Iris pigment epithelial cell (primary cell): ENCODE measurements at places on chromosomes 5 and 9.

DNA sequence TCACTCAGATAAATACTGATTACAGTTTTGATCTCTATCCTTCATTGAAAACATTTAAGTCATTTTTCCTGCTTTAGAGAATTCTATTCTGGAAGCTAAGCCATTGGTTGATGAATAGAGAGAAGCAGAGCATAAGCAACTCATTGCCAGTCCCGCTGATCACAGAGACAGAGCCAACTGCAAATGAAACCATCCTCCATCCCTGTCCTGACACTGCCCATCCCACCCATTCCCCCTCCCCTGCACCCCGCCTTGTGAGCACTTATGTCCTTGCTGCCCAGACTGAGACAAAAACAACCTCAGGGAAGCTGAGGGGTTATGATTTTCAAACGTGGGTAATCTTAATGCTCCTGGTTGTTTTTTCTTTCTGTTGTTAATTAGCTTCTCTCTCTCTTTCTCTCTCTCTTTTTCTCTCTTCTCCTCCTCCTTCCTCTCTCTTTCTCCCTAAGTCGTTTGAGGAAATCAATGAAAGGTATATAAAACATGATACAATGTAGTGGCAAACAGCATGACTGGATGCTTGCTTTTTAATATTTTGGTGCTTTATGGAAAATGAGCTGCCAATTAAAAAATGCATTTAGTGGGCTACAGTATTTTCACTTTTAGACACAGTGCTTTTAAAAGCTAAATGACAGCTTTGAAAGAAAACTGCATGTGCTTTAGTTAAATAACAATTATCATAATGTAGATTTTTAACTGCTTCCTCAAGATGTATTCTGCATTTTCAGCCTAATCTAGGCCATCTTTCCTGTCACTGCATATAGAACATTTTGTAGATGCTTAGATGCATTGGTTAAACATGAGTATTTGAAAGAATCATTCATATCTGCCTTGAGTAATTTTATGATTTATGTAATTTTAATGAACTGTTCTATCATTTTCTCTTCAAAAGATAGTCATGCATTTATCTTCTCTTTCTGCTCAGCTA is 57.3 kb downstream of the CMYA5 start:
- DNase-seq: no peak

DNA sequence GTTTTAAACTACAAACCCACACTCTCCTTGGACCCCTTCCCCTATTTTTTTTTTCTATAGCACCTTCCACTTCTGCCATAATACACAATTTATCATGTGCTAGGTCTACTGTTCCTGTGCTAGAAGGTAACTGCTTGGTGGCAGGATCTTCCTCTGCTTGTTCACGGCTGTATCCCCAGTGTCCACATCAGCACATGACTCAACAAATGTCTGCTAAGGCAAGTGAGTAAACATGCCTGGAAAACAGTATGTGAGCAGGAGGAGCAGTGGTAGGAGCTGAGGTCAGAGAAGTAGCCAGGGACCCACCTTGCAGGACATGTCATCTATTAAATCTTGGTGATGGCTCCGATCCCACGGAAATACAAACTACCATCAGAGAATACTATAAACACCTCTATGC is 79.4 kb downstream of the AUH start:
- peak; percentile 69 for DNase-seq

DNA sequence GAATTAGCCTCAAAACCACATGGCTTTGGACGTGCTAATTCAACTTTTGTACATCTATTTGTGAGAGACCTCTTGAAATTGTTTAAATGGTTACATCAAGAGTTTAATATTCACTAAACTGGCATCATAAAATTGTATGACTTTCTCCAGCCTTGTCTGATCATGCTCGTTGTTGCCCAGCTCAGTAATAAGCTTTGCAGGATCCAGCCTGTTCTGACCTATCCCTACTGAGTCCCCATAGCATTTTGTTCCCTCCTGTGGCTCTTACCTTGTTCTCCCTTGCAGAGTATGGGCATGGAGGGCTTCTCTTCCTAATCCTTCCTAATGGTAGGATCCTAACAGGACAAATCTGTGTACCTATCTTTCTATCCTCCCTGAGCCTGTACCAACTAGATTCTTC is 6.3 kb downstream of the EXOSC3 start:
- DNase-seq: no peak

GRCh38 chr5:77046416-77047073 is 16.3 kb downstream of the AGGF1 start:
- no peak for DNase-seq

DNA sequence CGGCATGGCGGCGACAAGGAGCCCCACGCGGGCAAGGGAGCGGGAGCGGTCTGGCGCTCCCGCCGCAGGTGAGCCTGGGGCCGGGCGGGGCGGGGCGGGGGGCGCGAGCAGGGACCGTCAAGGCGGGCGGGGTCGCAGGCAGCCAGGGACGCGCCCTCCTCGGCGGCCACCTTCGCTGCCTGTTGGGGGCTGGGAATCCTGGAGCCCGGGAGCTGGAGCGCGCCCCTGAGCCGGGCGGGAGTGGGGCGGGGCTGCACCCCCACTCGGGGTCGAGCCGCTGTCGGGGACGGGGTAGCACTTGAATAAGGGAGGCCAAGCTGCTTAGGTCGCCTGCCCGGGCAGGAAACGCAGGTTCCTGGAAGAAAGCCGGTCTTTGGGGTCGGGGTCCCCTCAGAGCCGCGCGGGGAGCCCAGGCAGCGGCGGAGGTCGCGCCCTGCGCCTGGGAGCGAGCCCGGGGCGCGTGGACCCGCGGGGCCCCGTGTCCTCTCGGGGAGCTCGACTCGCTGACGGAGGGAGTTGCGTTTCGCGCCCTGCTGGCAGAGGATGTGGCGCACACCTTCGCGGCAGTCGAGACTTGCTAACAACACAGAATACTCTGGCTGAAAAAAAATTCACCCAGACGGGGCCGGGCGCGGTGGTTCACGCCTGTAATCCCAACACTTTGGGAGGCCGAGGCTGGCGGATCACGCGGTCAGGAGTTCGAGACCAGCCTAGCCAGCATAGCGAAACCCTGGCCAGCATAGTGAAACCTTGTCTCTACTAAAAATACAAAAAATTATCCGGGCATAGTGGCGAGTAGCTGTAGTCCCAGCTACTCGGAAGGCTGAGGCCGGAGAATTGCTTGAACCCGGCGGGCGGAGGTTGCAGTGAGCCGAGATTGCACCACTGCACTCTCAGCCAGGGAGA is 552 bp downstream of the OTULINL start:
- DNase-seq: no peak

DNA sequence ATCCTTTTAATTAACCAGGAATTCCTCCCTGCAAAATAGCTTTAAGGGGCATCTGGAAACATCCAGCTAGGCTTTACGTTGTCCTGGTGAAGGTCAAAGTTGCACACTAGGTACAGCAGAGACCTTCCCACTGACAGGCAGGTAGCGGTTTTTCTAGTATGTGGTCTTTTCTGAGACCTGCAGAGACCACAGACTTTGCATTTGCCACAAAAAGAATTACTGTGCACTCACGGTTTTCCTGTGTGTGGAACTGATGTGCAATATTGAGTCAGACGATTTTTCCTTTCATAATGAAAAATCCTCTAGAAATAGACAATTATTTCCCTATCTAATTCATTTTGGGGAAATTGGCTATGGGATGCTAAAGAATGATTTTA is 417.0 kb upstream of the ADAMTSL1 start:
- DNase-seq: no peak

DNA sequence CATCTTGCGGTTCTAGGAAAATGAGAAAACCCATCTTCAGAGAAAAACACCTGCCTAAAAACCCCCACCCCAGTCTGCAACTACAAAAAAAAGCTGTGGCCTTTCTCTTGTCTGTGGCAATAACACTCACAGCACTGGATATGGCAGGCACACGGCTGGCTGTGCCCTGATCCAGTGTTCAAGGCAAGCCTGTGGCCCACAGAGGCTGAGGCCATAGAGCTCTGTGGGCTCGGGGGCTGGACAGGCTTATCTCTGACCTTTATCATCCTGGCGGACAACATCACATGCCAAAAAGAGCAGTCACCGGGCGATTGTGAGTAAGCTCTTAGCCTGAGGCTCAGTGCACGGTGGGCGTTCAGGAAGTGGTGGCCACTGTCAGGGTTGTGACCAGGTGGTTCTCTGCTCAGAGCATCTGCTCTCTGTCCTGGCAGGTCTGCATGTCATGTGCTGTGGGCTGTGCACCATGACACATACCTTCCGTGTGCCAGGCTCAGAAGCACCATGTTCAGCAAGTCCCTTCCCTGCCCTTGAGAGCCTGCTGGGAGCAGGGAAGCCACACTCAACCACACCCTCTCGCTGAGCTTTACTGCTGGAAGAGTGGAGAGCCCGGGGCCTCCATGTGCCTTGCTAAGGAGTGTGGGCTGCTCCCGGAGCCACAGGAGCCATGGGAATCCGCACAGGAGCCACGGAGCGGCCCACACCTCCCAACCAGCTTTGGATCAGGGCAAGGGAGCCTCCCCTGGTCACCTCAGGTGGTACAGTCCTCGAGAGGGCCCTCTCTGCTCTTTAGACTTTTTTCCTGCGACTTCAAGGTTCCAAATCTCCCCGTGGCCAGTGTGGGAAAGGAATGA is 34.6 kb upstream of the WDR38 start:
- DNase-seq: peak; percentile 40
